ENCODE measurements at places on chromosomes 13 and 19.

DNA sequence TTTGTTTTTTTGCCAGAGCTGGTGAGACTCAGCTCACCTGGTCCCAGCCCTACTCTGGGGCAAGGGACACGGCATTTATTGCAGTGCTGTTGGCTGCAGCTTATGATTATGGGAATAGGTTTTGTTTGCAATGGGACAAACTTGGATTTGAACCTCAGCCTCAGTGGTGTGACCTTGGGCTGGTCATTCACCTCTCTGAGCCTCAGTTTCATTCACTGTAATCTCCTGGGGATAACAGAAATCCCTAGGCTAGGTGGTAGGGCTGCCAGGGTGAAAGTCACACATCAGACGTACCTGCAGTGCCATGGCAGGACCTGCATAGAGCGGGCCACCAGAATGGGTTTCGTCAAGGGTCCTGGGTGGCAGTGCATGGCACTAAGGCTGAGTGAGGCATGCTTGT, 73.7 kb upstream of the MEDAG start:
- no peak for DNase-seq

GRCh38 chr19:13117772-13118423, at the start of gene NACC1:
NACC1 (plus strand) TSS chr19:13118264; CDS start chr19:13135208, 16,944 bp downstream.
- DNase-seq = peak; percentile 81

- DNase-seq = no peak
Measured at GRCh38 chr13:28457521-28457920, 37.4 kb downstream of the FLT1 start.

DNA sequence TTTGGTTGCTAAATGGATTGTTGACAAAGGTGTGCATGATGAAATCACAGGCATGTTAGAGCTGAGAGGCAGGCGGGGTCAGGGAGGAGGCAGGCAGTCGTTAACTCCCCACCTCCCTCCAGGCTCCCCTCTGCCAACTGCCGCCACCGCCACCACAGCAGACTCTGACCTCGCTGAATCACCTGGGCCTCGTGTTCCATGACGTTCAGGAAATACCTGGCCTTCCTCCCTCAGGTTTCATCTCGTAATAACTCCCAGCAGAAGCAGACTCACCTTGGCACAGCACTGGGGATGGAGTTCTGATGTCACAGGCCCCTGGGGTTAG, 198.5 kb downstream of the KATNAL1 start:
- no peak for DNase-seq

DNA sequence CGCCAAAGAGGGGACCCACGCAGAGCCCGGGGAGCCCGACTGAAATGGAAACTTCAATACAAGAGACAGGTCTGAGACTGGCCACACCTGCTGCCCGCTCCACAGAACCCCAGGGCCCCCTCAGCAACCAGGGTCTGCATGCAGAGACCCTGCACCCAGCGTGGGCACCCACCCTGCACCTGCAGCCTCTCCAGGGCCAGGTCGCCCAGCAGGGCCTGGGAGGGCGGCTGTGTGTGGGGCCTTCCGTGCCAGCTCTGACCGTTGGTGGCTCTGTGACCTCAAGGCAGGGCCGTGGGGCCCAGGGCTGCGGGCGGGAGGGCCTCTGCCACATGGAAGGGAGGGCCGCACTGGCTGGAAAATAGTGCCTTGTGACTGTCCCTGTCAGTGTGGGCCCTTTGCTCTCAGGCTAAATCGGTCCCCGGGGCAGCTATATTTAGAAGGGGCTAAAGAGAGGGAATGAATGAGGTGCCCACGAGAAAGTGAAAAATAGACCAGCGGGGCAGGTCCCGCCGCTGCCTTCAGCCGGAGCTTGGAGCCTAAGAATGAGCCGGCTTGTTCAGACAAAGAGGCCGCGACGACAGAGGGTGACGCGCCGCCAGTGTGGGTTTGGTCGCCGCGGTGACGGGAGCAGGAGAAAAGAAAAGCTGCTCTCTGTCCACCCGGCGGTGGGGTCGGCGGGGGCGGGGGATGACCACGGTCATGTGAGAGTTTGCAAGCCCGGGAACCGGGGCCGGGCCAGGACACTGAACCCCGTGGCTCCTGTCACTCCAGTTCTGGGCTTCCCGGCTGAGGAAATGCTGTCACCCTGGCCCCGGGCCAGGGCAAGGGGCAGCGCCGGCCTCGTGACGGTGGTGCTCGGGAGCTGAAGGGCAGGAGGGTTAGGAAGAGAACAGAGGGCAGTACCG, 70.5 kb downstream of the GADD45B start:
- DNase-seq = no peak

DNA sequence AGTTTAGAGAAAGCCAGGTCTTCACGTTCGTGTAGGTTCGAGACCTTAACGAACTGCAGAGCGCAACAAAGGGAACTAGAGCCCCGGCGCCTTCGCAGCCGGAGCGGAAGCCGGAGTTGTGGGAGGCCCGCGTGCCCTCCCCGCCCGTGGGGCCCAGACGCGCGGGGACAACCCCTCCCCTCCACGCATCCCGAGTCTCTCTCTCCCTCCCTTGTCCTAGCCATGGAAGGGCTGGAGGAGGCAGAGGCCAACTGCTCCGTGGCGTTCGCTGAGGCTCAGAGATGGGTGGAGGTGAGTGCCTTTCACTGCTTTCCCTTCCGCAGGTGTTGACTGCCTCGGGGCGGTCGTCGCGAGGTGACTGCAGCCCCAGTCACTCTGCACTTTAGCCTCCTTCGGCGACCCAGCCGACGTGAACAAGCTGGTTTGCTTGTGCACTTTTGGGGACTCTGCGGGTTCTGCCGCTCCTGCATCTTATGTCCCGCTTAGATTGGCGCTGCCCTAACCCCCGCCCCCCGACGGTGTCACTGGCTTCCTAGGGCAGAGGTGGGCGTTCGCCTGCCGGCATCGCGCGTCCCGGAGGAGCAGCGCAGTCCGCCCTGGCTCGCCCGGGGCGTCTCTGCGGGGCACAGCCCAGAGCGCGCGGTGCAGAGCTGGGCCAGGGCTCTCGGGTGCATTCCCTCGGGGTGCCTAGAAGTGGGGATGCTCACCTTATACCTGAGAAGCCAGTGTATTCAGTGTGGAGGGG, 478 bp downstream of the LMO7 start:
- DNase-seq = peak; percentile 13

DNA sequence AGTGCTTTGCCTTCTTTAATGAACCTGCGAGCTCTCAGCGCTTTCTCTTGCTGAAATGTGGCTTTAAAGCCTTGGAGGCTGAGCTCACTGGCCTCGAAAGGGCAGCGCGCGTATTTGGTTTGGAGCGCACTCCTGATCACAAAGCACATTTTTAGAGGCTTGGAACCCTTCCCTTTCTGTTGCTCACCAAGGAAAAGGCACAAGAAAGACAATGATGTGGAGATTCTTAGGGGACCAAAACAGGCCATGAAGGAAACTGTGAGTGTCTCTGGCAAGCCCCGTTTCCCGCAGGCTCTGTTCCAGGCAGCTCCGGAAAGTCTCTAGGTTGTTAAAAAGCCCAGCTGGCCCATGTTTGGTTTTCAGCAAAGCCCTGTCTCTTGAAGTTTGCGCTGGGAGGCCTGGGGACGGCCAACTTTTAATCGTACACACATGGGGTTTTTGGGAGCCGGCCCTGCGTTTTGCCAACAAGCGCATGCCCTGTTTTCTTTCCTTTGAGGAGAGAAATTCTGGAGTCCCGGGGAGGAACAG, 9.4 kb upstream of the SPC24 start:
- no peak for DNase-seq

- no peak for DNase-seq
Measured at GRCh38 chr19:15419413-15420025, 731 bp upstream of the AKAP8L start.

DNA sequence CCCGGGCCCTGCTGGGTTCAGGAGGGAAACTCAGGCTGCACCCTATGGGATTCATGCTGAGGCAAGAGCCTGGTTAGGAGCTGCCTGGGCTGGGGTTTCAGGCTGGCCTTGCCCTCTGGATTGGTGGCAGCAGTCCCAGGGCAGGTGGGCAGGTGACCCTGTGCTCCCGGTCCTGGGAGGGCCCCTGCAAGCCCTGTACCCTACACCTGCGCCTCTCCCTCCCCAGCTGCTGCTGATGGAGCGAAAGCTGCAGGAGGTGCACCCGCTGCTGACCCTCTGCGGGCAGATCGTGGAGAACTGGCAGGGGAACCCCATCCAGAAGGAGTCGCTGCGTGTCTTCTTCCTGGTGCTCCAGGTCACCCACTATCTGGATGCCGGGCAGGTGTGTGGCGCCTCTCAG, 20.4 kb downstream of the MAU2 start:
- DNase-seq = no peak

DNA sequence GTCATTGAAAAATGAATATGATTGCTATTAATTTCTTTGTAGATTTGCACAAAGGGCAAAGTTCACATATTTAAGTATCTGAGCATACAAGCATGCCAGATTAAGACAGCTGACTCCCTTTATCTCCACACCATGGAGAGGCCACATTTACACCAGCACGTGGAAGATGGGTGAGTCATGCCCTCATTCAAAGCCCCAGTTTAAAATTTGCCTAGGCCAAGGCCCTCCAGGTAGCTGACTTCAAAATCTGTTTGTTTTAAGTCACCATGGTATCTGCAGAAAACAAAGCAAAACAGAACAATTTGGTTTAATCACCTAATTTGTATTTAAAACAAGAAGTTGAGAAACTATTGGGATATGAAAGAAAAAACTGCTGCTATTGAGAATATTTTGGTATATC, 109.2 kb downstream of the ESD start:
- DNase-seq = no peak

DNA sequence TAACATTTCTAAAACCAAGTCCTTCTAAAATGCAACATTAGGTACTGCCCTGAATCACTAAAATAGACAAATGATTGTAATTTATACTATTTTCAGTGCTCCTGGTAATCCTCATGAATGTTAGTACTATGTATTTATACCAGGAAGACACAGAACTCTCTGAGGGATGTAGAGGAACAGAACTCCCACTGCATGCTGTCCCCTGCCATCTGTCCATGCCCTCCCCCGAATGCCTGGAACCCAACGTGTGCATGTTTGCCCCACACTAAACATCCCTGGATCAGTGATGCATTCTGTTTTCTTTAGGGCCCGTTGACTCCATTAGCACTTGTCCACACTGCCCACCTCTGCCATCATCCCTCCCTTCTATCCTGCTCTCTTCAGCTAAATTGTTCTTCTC, 26.5 kb downstream of the ENOX1 start:
- DNase-seq = no peak

- DNase-seq = no peak
Measured at GRCh38 chr13:113815151-113816058, 48.5 kb downstream of the GAS6 start.

DNA sequence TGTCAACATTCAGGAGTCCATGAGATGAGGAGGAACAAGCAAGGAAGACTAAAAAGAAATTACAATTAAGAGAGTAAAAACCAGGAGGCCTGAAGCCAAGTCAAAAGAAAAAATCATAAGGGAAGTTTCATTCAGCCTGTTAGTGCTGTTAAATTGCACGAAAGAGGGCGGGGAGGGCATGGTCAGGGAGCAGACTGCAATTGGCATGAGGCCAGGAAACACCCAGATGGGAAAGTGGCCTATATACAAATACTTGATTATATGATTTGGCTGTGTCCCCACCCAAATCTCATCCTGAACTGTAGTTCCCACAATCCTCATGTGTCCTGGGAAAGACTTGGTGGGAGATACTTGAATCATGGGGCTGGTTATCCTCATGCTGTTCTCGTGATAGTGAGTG, 43.9 kb downstream of the TNFSF13B start:
- DNase-seq = no peak

GRCh38 chr19:2083174-2083854, 12.8 kb downstream of the MOB3A start:
- peak; percentile 44 for DNase-seq

- DNase-seq = no peak
Measured at GRCh38 chr13:76293346-76293745, 592.9 kb downstream of the KCTD12 start.
